ENCODE measurements at places on chromosomes 2 and 18. TPM values are rescaled to one million over a fixed set of nuclear protein-coding genes. Genes with fewer than 3 reads are reported as not detected.

Gene TRMT61B
- total RNA-seq: 12.7 TPM

DNA sequence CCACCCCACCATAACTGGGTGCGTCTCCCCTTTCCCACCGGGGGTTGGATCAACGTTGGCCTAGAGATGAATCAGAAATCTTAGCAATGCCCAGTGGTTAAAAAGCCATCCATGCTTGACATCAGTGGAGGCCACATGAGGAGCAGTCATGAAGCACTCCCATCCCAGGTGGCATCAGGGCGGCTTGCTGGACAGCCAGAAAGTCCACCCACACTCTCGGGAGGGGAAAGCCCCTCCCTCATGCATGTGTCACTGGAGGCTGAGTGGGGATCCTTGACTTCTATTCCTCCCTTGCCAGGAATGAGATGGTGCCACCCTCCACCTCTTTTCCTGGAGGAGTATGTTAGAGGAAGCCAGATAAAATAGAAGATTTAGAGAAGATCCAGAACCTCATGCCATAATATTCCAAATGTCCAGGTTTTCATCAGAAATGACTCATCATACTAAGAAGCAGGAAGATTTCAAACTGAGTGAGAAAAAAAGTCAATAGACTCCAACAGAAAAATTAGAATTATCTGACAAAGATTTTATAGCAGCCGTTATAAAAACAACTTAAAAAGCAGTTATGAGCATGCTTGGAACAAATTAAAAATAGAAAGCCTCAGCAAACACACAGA lies 507.1 kb upstream of the ID2 start:
- peaks cover 41% of the 10 kb centered on the region for H3K4me1 ChIP-seq
- DNase-seq: no peak
- no peak overlapping the region for H3K27ac ChIP-seq
- no peaks in the 10 kb centered on the region for H3K27me3 ChIP-seq
- H3K4me3 ChIP-seq: no peak overlapping the region
- H3K36me3 ChIP-seq: peaks cover 2% of the 10 kb centered on the region

Gene MRPL44
- 24.8 TPM for total RNA-seq

DNA sequence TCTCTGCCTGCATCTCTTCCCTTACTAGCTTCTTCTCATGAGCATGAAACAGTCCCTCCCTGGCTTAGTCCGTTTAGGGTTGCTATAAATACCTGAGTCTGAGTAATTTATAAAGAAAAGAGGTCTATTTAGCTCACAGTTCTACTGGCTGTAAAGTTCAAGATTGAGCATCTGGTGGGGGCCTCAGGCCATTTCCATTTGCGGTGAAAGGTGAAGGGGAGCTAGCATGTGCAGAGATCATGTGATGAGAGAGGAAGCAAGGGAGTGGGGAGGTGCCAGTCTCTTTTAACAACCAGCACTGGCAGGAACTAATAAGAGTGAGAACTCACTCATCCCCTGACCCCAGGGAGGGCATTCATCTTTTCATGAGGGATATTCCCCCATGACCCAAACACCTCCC lies 26.8 kb downstream of the RHBDD1 start:
- H3K27ac ChIP-seq: no peak overlapping the region
- peaks cover 9% of the 10 kb centered on the region for H3K4me1 ChIP-seq
- DNase-seq: no peak
- no peaks in the 10 kb centered on the region for H3K27me3 ChIP-seq
- H3K4me3 ChIP-seq: no peak overlapping the region
- H3K36me3 ChIP-seq: peaks cover 15% of the 10 kb centered on the region

DNA sequence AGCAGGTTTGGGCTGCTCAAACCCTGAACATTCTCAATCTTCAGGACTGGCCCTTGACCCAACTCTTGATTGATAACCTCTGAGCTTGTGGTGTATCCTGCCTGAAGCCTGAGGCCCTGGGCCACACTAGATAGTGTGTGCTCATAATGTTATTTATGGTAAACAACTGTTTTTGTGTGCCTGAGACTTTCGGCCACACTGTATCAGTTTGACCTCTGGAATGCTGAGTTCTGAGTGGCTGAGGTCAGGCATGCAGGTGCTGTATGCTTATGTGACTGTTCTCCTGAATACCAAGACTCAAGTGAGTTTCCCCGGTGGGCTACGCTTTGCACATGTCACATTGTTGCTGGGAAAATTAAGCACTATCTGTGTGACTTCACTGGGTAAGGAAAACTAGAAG lies 82.2 kb upstream of the RMP24 start:
- no peaks in the 10 kb centered on the region for H3K4me1 ChIP-seq
- no peak overlapping the region for H3K27ac ChIP-seq
- no peaks in the 10 kb centered on the region for H3K36me3 ChIP-seq
- peak; percentile 51 for DNase-seq
- H3K4me3 ChIP-seq: no peak overlapping the region

Gene SPIRE1
- 47.0 TPM for total RNA-seq

Gene RPRM
- not detected for total RNA-seq

DNA sequence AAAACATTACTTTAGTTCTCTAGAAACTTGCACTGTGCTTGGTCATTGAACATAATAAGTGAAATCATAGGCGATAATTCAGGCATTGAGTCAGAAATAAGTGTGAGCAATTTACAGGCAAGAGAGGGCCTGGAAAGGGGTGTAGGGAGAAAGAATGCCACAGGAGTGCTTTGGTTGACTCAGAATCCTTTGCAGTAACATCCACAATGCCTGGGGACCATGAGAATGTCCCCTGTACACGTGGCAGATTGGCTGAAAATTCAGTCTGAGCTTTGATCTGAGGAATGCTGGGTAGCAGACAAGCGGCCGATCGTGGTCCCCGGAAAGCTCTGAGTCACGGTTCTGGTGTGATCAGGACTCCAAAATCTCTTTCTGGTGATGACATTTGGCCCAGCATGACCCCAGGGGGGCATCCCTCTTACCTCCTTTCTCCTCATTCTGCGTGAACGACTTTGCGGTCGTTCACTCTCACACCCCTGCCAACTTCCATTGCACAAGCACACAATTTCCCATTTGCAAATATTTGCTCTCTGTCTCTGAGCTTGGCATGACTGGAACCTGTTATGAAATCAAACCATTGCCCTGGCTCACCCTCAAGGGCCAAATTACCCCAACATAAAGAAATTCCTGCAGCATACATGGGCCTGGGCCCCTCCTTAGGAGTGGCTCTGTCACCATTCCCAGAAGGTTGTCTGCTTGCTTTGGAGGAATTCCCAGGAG lies 305.0 kb upstream of the EPAS1 start:
- H3K4me1 ChIP-seq: peaks cover 14% of the 10 kb centered on the region
- no peak overlapping the region for H3K27ac ChIP-seq
- H3K27me3 ChIP-seq: no peaks in the 10 kb centered on the region
- DNase-seq: peak; percentile 34
- H3K36me3 ChIP-seq: peaks cover 3% of the 10 kb centered on the region

DNA sequence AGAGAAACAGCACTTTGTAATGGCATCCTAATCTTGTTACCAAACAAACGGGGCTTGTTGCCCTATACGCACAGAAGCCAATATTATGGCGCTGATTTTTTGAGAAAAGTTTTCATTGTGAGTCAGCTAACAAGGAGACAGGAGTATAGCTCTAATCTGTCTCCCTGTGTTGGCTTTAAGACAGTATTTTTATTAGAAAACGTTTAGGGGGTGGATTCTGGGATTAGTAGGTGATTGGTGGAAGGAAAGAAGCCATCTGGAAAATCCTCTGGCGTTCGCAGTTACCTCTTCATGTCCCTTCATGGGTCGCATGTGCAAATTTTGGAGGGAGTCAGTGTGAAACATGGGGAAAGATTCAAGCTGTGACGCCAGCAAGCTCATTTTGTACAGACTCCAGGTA lies 698 bp upstream of the TMEM237 start:
- H3K27ac ChIP-seq: peak overlapping the region; percentile 99
- H3K36me3 ChIP-seq: no peaks in the 10 kb centered on the region
- H3K4me3 ChIP-seq: peak overlapping the region; percentile 92
- H3K27me3 ChIP-seq: no peaks in the 10 kb centered on the region

Gene MYO5B
- not detected for total RNA-seq

DNA sequence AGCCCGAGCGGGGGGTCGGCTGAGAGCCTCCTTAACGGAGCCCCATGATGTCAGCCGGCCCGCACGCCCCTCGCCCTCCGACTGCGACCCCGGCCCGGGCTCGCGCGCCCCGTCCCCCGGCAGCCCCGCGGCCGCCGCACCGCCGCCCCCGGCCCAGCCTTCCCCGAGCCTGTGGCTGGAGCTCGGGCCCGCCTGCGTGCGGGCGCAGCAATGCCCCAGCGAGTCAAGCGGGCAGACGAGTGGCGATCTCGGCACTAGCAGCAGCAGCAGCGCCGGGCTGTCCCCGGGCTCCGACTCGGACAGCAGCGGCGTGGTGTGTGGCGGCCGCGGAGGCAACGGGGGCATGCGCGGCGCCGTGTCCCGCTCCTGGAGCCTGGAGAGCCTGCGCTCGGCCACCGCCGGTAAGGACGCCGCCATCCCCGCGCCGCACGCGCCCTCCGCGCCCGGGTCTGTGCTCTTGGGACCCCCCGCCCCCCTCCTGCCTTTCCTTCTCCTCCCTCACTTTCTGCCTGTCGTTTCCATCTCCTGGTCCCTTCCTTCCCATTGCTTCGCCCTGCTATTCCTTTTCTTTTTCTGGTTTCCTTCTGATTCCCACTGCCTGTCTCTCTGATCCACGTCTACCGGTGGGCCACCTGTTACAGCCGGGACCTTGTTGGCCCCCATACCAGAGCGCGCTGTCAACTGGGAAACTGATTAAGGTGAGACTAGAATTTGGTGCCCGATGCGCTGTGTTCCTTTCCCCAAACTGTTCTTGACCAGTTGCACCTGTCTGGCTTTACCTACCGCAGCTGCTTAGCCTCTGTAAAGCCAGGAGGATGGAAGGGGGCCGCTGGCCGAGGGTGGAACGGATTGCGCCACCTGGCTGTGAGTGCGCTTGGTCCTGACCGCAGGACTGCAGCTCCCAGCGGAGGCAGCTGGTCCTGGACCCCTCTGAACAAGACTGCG lies 127.4 kb downstream of the ARHGEF4 start:
- no peak overlapping the region for H3K27ac ChIP-seq
- peak overlapping the region; percentile 66 for H3K4me3 ChIP-seq
- H3K36me3 ChIP-seq: no peaks in the 10 kb centered on the region
- peak; percentile 84 for DNase-seq
- H3K27me3 ChIP-seq: peaks cover 55% of the 10 kb centered on the region

DNA sequence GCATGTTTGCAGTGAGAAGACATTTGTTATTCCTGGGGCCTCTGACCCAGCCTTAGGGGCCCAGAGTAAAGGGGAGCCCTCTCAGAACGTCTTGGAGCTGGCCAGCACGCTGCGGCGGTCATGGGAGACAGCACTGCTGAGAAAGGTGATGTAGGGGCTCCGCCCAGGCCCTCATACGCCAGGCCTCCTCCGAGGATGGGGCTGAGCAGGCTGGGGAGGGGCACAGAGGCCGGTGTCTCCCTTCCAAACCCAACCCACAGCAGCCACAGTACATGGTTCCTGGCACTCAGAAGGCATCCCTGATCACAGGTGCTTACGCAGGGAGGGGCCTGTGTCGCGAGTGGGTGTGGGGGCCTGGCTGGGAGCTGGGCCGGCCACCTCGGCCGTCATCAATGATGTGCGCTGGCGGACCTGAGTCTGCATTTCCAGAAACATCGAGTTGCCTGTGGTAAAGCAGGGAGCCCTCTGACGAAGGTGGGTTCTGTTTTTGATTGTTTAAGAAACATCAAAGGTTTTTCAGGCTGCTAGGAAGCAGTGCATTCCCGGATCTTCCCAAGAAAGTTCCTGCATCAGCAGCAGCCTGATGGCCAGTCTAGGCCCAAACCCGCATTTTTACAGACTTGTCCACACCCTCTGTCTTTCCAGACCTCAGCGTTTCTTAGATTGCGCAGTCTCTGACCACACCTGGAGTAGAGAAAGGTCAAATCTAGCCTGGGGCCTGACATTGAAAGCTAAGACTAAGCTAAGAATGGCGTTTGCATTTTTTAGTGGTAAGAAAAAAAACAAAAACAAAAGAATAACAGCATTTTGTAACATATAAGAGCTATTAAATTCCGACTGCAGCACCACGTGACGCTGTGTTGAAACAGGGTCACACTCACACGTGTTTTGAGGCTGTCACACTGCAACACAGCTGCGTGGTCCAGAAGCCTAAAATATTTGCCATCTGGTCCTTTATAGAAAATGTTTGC lies 51.2 kb upstream of the PXDN start:
- peaks cover 3% of the 10 kb centered on the region for H3K27me3 ChIP-seq
- H3K36me3 ChIP-seq: no peaks in the 10 kb centered on the region
- no peak overlapping the region for H3K4me3 ChIP-seq
- no peaks in the 10 kb centered on the region for H3K4me1 ChIP-seq
- no peak for DNase-seq

GRCh38 chr2:19124135-19124534 lies 234.3 kb downstream of the OSR1 start:
- H3K36me3 ChIP-seq: no peaks in the 10 kb centered on the region
- no peak overlapping the region for H3K4me3 ChIP-seq
- DNase-seq: no peak

DNA sequence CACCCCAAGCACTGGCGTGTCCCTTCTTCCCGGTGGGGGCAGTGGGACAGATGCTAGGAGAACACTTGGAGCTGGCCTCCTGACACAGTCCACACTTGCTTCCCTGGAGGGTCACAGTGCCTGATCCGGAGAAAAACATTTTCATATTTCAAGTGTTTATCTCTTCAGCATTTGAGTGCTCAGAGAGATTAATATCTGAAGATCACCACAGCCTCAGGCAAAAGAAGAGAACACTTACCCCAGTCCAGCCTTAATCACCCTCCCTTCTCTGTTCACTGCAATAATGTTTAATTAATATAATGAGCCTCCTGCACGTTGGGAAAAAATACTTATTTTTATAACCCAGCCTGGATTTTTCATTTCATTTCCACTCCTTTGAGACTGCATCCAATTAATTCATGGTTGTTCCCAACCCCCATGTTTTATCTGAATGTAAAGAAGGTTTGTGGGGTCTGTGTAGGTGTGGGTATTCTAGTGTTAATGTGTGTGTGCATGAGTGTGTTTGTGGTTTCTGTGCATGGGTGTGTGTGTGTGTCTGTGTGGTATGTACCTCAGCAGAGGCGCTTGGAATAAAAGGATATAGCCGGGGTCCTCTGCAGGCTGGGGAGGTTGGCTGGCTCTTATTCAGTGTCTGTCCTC lies 72.1 kb downstream of the NRP2 start:
- H3K4me1 ChIP-seq: peaks cover 74% of the 10 kb centered on the region
- H3K4me3 ChIP-seq: no peak overlapping the region
- peak overlapping the region; percentile 95 for H3K27ac ChIP-seq
- H3K36me3 ChIP-seq: peaks cover 14% of the 10 kb centered on the region
- no peaks in the 10 kb centered on the region for H3K27me3 ChIP-seq

DNA sequence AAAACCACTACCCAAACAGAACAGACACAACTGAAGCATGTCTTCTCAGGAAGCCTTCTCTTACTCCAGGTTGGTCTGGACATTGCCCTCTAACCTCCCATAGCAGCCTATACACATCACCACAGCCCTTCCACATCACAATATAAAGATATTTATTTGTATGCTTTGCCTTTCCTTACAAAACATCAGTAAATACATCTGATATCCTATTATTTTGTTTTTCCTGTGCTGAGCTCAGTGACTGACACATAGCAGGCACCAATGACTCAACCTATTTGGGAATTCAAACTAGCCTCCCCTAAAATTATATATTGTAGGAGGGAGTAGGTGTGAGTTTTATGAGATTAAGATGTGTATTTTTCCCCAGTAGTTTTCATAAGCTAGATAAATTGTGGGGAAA lies 28.8 kb downstream of the SLC40A1 start:
- H3K4me1 ChIP-seq: peaks cover 19% of the 10 kb centered on the region
- no peaks in the 10 kb centered on the region for H3K36me3 ChIP-seq
- H3K4me3 ChIP-seq: no peak overlapping the region
- no peak overlapping the region for H3K27ac ChIP-seq
- DNase-seq: no peak
